ENCODE measurements at places on chromosomes 11 and 22.

DNA sequence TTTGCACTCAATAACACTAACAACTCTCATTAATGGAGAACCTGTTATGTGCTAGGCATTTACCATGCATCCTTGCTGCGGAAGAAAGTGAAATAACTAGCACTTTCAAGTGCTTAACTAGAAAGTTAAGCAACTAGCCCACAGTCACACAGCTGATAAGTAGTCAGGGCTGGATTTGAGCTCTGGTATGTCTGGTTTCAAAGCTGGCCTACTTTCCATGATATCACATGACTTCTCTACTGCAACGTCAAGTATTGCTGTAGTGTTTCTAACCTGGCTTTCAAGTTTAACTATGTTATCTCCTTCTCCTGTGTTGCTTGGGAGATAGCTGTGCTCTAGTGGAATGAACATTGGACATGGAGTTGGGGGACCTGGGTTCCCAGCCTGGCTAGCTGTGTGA, 12.1 kb downstream of the SLC15A3 start:
- DNase-seq, result no peak

- no peak for DNase-seq
Observed at GRCh38 chr22:42800451-42801251, 56.4 kb downstream of the ARFGAP3 start.

GRCh38 chr22:48640890-48641841, 1186.5 kb downstream of the BRD1 start:
- no peak for DNase-seq

GRCh38 chr22:43390872-43391271, 20.9 kb upstream of the MPPED1 start:
- no peak for DNase-seq

DNA sequence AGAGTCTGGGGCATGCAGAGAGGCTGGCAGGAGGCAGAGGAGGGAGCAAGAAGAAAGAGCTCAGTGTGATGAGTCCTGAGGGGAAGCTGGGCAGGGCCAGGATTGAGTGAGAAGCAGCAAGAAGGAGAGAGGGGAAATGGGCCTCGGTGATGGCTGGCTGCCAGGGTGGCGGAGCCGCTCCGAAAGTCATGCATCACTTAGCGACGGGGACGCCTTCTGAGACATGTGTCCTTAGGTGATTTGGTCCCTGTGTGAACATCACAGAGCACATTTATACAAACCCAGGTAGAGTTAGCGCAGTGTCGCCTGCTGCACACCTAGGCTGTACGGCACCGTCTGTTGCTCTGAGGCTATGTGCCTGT, 15.1 kb downstream of the TBC1D22A start:
- DNase-seq, result no peak

DNA sequence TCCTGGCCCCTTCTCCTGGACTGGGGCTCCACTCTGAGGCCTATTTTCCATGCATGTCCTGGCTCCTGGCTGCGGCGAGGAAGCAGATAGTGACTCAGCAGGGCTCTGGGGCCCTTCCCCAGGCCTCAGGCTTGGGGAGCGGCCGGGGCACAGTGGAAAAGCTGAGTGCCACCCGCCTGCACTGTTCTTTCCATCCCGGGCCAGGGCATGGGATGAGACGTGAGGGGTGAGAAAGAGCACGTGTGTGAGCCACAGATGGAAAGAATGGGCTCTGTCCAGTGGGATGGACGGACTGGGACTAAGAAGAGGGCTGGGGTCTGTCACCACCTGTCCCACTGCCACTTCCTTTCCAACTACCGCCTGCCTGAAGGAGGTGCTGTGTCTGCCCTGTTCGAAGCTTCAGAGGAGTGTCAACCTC, 12.8 kb downstream of the SLC37A2 start:
- DNase-seq, result no peak

GRCh38 chr11:73660497-73661034, 14.2 kb downstream of the PLEKHB1 start:
- DNase-seq, result no peak

GRCh38 chr22:32206774-32207758, 2.2 kb upstream of the RFPL2 start:
- no peak for DNase-seq

DNA sequence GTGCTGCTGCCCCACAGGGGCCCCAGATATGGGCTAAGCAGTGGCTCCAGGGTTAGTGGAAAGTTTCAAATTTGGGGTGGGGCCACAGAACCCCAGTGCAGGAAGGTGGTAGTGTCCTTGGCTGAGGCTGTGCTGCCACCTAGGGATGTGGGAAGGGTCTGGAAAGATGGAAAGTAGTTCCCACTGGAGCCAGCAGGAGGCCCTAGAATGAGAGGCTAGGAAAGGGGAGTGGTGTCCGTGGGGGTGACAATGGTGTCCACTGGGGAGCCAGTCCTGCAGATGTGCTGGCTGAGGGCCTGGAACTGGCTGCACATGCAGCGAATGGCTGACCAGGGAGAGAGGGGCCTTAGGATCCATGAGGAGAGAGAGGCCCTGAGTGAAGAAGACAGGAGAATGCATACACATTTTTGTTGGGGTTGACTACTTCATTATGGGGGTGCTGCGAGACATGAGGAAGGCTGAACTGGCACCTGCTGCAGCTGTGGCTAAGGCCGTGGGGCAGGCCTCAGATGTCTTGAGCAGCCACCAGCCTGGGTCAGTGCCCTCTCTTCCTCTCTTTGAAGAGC, 21.1 kb downstream of the RFPL3 start:
- DNase-seq, result no peak

DNA sequence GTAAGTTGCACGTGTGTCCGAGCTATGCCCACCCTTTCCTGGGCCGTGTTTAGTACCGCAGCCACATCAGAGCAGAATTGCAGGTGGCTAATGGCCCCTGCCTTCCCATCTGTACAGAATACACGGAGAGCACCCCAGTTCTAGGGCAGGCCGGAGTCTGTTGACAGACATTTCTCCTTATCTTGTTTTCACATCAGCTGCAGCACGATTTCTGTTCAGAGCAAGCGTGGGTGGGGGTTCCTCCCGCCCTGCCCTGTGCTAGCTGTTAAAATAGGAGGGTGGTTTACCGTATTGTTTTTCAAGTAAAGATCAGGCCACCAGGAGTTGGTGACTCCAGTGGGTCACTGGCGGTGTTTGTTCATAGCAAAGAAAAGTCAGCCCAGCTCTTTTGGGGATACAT, 41.1 kb downstream of the UBASH3B start:
- peak; percentile 27 for DNase-seq

- no peak for DNase-seq
Observed at GRCh38 chr11:94786264-94787126, 18.3 kb downstream of the AMOTL1 start.

DNA sequence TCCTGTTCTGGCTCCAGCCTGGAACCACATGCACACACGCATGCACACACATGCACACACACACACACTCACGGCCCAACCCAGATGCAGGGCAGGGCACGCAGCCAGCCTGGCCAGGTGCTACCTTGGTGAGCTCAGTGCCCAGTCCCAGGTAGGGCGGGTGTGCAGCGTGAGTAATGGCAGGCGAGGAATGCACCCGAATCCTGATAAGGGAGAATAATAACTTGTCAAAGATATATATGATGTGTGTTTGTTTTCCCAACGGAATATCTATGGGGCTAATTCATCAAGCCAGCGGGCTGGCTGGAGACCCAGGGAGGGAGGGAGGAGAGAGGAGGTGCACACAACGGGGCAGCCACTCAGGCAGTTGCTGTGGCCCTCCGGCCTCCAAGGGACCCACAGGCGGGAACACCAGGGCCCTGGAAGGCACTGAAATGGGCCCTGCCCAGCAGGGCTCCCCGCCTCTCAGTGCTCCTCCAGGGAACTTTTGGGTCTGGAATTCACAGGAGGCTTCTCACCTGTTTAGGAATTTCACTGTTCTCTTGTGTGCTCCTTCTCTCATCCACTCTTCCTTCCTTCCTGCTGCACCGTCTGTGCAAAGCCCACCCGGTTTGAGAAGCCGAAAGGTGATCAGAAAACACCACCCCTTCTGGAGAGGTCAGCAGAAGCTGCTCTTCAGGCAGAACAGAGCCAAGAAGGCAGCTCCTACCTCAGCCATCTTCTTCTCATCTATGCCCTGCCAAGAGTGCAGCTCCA, 79.0 kb downstream of the BUD13 start:
- no peak for DNase-seq

All from stimulated activated CD8-positive, alpha-beta memory T cell treated with anti-CD3 and anti-CD28 coated beads, Interleukin-4, amount 100 ng/mL, for 4 hours (primary cell).